ENCODE measurements at places on chromosomes 5 and 9.

GRCh38 chr5:17042041-17042440, 106.0 kb upstream of the MYO10 start:
- DNase-seq = no peak

GRCh38 chr9:23764219-23764618, 61.8 kb downstream of the ELAVL2 start:
- no peak for DNase-seq

- DNase-seq = no peak
These were observed 391.0 kb upstream of the PTPRD start for GRCh38 chr9:11003836-11004235.

- DNase-seq = peak; percentile 24
These were observed 11.1 kb upstream of the KIF12 start for GRCh38 chr9:114110180-114110579.

DNA sequence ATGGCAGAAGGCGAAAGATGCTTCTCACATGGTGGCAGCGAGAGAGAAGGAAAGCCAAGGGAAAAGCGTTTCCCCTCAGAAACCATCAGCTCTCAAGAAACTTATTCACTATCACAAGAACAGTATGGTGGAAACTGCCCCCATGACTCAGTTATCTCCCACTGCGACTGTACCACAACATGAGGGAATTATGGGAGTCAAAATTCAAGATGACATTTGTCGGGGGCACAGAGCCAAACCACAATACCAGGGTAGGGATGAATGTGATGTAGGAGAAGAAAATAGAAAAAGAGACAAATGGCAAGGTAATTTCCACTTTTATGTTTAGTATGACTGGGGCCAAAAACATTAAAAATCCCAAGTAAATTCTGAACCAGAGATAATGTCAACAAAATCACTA, 216.8 kb downstream of the TRIM36 start:
- no peak for DNase-seq

DNA sequence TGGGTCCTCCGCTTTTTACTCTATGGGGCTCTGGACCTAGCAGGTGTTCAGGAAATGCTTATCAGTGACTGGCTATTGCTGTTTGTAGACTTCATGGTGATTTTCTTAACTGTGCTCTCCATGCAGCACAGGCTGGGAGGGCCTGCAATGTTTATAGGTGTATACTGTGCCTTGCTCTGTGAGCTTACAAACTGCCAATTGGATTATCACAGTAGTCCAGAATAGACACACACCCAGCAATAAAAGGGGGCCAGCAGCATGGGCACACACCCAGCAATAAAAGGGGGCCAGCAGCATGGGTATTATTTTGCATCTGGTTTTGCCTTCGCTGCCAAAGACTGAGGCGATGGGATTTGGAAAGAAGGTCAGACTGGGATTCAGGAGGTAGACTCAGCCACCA, 100.0 kb downstream of the CRB2 start:
- no peak for DNase-seq

DNA sequence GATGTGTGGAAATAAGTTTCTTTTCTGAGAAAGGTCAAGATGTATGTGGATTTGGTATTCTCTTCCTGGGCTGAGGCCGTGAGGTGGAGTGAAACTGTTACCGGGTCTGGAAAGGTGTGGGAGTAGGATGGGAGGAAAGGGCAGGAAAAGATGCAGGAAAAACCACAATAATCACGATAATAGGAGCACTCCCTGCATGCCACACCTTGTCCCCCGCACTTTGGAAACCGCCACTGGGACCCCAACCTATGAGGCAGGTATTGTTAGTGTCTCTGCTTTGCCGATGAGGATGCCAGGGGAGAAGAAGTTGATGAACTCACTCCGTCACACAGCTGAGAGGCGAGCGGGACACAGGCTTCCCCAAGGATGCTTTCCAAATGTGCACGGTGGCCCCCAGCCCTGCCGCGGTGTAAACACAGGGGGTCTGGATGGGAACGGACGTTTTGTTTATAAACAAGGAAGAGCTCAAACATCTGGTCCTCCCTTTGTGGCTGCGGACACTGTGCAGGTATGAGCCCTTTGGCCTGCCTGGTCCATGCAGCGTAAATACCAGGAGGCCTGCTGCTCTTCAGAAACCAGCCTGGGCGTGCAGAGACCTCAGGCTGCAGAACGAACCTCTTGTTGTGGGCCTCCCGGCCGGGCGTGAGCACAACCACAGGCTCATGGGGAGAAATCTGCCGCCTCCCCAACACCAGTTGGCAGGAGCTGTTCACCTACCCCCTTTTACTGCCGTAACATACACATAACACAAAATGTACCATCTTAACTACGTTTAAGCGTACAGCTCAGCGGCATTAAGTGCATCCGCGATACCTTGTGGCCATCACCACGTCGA, 126.7 kb downstream of the COL23A1 start:
- no peak for DNase-seq

DNA sequence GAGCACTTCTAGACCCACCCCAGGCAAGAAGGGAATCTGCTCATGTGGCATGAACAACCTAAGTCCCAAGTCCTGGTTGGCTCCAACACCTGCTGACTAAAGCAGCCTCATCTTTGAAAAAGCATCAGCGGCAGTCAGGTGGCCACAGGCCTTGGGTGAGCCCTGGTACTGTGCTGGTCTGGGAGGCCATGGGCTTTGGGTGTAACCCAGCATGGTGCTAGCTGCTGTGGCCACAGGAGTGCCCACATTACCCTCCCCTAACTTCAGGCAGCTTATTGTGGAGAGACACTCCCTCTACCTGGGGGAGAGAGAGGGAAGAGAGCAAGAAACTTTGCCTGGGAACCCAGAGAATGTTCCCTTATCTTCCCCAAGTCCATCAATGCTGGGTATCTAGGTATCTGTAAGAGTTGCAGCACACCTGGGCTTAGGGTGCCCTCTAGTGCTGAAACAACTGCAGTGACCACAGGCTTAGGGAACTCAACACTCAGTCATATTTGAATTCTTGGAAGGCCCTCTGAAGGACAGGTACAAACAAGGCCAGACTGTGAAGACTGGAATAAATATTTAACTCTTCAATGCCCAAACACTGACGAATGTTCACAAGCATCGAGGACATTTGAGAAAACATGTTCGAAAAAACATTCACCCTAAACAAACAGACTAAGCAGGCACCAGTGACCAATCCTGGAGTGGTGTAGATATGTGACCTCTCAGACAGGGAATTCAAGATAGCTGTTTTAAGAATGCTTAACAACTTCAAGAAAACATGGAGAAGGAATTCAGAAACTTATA, 69.9 kb upstream of the OR2K2 start:
- peak; percentile 11 for DNase-seq

DNA sequence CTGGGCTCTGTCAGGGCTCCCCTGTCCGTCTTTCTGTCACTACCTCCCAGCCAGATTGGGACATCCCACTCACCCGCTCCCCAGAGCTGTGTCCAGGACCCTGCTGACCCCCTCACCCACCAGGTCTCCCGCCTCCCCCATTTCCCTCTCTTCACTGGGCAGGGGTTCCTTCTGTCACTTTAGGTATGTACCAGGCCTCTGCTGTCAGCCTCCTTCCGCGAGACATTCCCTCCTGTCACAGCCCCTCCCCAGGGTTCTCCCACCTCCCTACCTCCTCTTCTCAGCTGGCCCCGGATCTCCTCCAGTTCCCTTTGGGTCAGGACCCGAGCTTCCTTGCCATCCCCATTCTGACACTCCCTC, 488 bp downstream of the POLR1E start:
- DNase-seq = no peak

DNA sequence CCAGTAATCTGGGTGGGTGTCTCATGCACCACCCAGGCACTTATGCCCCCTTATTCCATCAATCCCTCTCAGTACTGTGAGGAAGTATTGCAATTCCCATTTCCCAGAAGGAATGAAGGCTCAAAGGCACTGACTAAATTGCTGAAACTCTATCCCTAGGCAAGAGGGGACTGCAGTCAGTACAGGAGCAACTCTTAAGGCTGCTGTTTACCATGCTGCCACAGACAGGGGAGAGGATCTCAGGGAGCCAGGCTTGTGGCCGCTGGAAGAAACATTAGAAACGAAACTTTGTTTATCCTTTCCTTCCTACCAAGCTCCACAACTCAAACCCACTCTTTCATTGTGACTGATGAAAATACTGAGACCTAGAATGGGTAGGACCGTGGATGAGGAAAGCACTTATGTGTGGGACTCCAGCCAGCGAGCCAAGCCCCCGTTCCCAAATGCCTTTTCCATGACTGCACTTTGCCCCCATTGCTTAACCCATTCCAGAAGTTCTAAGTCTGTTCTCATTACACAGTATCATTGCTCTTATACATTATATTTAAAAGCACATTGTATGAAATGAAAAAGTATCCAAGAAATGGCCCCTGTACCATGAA, 54.3 kb downstream of the TLE1 start:
- DNase-seq = no peak

- no peak for DNase-seq
These were observed 12.1 kb upstream of the BOD1 start for GRCh38 chr5:173628501-173628900.

GRCh38 chr5:98630621-98631020, 142.8 kb upstream of the RGMB start:
- no peak for DNase-seq
